ENCODE measurements at places on chromosomes 5 and 9.

DNA sequence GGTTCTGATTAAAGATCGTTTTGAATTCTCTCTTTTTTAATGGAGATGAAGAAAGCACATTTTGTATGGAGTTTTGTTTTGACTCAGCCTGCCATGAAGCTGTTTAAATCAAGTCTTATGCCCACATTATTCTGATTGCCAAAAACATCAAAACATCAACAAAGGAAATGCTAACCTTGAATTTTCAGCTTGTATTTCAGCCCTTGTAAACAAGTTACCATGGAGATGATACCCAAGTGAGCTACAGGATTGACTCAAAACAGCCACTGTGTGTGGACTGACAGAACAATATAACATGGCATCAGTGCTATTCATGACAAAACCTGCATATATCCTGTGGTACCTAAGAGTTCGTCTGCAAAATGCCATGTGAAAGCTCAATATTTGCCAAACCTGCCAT, 1581.0 kb downstream of the MAT2B start:
- no peak for DNase-seq

DNA sequence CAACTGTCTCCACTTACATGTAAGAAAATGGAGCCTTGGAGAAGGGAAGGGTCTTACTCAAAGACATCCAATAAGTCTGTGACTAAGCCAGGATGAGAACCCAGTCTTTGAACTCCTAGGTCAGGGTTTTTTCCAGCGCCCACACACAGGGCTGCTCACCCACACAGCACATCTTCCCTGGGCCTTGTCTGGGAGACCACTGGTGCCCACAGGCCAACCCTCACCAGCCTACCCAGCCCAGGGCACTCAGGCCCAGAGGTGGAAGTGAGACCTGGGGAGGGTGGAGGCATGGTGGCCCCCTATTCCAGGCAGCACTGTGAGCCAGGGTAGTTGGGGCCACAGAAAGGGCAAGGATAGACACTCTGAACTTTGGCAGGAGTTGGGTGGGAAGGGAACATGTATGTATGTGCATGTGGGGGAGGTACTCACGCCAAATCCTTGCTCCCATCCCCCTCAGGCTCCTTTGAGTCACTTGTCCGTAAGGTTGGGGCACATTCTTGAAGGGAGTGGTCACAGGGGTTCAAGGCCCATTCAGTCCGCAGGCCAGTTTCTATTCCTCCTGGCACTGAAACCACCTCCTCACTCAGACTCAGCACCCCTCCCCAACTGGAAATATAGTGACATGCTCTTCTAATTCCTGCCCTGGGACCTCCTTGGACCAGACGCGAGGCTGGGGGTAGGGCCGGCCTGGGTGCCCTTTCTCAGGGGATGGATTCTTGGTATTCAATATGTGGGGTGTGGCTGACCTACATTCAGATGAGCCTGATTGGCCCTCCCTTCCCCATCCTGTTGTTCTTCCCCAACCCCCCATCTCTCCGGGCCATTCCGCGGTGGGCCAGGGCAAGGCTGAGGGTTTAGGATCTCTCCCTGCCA, 2.9 kb upstream of the SLC4A9 start:
- no peak for DNase-seq

GRCh38 chr5:73641811-73642210, 15.8 kb downstream of the ARHGEF28 start:
- DNase-seq = no peak

DNA sequence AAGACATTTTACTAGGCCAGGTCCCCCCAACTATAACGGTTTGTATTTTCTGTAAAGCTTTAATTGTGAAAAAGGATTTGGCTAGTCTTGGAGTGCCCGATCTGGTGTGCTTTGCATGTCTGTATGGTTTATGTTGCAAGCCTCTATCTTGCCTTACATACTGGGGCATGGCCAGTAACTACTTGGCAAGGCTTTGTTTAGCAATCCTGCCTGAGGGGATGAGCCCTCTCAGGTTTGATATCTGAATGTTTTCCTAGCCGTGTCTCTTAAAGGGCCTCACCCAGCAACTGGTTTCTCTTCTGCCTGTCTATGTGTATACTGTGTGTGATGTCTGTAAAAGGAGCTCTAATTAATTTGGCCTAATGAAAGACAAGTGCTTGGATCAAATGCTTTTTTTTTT, 61.3 kb upstream of the SPINK5 start:
- no peak for DNase-seq

- no peak for DNase-seq
Measured at GRCh38 chr5:172345881-172346280, 62.3 kb upstream of the UBTD2 start.

- no peak for DNase-seq
Measured at GRCh38 chr5:106661866-106662265, 1008.9 kb downstream of the EFNA5 start.

DNA sequence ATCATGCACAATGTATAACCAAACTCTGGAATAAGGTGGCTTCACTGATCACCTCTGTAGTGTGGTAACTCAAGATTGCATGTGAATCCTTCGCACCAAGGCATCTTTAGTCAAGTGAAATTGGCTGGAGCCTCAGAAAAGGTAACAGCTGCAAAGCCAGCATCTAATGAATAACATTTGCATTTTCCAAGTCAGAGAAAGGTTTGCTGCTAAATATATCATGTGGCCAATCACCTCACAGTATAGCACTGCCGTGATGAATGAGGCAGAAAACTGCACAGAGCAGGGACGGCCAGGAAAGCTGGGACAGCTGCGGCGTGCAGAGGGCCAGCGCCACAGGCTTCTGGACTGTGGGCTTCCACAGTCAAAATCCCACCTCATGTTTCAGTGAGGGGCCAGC, 18.5 kb downstream of the MRPS27 start:
- no peak for DNase-seq

DNA sequence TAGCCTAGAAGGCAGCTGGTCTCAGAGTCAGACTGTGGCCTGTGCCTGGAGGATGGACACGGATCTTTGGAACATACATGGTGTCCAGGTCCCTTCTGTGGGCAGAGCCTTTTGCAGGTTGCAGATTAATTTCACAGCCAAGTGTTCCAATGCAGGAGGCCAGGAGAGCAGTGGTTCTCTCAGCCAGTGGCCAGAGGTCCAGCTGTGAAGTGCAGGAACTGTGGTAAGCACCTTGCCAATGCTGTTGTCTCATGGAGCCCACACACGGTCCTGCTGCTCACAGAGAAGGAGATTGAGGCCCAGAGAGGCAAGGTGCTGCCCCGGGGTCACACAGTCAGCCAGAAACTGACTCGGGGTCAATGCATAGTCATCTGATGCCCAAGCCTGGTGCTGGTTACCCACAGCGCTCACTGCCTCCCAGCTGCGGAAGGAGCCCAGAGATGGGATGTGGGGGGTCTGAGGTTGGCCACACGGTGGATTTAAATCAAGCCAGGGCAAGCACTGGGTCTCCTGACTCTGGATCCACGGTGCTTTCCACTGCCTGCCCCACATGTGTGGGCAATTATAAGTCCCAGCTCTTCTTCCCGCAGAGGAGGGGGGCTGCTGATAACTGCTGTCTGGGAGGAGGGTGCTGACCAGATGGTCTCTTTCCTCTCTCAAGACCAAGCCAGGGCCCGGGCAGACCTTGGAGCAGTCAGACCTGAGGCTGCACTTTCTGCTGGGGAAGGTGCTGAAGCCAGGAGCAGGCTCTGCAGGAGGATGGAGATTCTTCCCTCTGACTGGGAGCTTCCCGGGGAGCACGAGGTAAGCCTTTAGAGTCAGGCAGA, 2.8 kb downstream of the PDGFRB start:
- no peak for DNase-seq

- no peak for DNase-seq
Measured at GRCh38 chr9:129875687-129876395, 40.6 kb downstream of the USP20 start.

GRCh38 chr5:97494465-97494864, 311.4 kb upstream of the RIOK2 start:
- no peak for DNase-seq

GRCh38 chr9:136085815-136086212, 9.3 kb downstream of the NACC2 start:
- no peak for DNase-seq

Data from cortex of kidney (tissue), 1 donor.